CD4-positive, alpha-beta T cell treated with Interleukin-15 for 1 hour (primary cell): ENCODE measurements at places on chromosomes 3 and 15.

GRCh38 chr3:128317101-128317697 is 149.5 kb downstream of the DNAJB8 start:
- no peak for DNase-seq

GRCh38 chr3:175260145-175260794 is 401.1 kb downstream of the NAALADL2 start:
- no peak for DNase-seq

- DNase-seq, result no peak
Measured at GRCh38 chr3:64533617-64534317, 154.0 kb downstream of the ADAMTS9 start.

DNA sequence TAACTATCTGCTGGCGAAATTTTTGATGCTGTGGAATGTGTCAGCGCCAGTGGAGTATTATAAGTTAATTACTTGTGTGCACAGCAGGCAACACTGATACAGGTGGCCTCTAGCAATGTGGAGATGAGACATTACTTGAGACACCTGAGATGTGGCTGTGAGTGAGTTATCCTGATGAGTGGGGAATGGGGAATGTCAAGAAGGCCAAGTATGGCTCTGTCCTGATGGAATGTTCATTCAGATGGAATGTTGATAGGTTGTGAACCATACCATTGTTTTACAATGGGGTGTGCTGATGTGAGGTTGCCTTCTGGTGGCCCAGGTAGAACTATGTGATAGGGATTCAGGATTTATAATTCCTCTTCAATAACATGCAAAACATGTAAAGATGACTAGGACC is 404.8 kb downstream of the PTPRG start:
- no peak for DNase-seq

DNA sequence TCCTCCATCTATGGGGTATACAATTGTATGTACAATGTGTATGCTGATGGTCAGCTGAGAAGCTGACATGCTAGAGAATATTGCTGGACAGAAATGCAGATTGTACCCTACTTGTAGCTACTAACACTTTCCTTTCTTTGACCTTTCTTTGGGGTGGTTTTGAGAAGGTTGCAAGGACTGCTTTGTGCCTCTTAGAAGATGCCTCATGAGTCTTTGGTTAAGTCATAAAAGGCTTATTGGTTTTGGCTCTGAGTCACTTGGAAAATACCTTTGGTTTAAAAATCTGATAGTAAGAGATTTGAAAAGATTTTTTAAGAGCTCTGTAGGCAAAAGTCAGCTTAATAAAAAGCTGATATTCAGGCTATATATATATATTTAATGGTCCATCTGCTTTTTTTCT is 71.5 kb downstream of the ZMAT3 start:
- DNase-seq, result no peak
